ENCODE measurements at places on chromosomes 6 and 20. TPM values are rescaled to one million over a fixed set of nuclear protein-coding genes. Genes with fewer than 3 reads are reported as not detected.

The PRSS16 gene
- total RNA-seq, result not detected

The BPIFB2 gene
- 3.7 TPM for total RNA-seq

DNA sequence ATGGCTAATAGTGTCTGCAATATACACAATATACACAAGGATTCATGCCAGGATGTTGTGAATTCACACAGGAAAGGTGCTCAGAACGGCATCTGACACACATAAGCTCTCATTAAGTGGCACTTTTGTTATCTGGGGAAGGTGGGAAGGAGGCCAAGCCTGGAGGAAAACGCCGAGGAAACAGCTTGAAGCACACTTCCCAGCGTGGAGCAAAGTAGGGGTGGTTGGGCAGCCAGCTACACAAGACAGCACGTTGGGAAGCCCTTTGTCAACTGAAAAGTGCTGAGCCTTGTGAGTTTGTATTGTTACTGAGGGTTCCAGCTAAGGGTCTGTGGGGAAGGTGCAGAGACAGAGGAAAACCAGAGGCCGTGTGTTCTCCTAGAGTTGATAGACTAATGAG lies 181.0 kb downstream of the ZMYND8 start:
- DNase-seq, result no peak

DNA sequence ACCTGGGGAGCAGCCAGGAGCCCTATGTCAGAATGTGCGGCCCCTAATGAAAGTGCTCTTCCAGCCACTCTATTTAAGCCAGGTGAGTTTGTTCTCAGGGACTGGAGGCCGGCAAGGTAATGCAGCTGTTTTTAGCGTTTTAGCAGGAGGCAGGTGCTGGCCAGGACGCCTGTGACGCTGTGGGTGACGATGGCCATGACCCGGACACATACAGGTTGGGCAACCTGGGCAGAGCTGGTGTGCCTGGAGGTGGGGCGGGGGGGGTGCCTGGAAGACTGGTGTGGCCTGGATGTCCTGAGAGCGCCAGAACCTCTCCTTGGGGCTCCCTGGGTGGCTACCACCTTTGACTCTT lies 51.7 kb downstream of the RBM38 start:
- DNase-seq, result no peak

GRCh38 chr20:56111961-56112730 lies 106.8 kb upstream of the CBLN4 start:
- no peak for DNase-seq

GRCh38 chr6:31246051-31246521 lies 25.8 kb downstream of the HLA-C start:
- no peak for DNase-seq

Data from liver (tissue), 10 donors.